ENCODE measurements at places on chromosomes 13 and 19. TPM values are rescaled to one million over a fixed set of nuclear protein-coding genes. Genes with fewer than 3 reads are reported as not detected.

Gene GZMM
- polyA plus RNA-seq, result 0.76 TPM

Gene PCID2
- 84.7 TPM for polyA plus RNA-seq

Gene ERICH4
- 0.44 TPM for polyA plus RNA-seq

Gene OR7C1
- polyA plus RNA-seq, result 0.10 TPM

- DNase-seq, result no peak
Measured at GRCh38 chr13:24203811-24204210, 43.3 kb downstream of the SPATA13 start.

GRCh38 chr19:15194938-15195337, 5.9 kb downstream of the NOTCH3 start:
- DNase-seq, result no peak

GRCh38 chr13:97308735-97309429, 86.7 kb downstream of the MBNL2 start:
- no peak for DNase-seq

DNA sequence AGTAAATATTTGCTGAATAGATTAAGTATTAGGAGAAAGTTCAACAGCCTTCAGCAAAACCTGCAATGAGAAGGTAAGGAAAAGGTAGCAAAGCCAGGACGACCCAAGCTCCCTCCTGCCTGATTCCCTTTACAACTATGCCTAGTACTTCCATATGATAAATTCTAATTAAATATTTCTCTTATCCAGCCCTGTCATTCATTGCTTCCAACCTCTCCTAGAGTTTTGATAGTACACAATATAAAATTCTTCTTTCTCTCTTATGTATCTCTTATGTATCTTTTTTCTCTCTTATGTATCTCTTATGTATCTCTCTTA, 187.2 kb downstream of the DCT start:
- DNase-seq, result no peak

GRCh38 chr19:48419158-48419920, 25.9 kb downstream of the GRIN2D start:
- DNase-seq, result no peak

- DNase-seq, result no peak
Measured at GRCh38 chr13:26540334-26540733, 17.1 kb upstream of the WASF3 start.

DNA sequence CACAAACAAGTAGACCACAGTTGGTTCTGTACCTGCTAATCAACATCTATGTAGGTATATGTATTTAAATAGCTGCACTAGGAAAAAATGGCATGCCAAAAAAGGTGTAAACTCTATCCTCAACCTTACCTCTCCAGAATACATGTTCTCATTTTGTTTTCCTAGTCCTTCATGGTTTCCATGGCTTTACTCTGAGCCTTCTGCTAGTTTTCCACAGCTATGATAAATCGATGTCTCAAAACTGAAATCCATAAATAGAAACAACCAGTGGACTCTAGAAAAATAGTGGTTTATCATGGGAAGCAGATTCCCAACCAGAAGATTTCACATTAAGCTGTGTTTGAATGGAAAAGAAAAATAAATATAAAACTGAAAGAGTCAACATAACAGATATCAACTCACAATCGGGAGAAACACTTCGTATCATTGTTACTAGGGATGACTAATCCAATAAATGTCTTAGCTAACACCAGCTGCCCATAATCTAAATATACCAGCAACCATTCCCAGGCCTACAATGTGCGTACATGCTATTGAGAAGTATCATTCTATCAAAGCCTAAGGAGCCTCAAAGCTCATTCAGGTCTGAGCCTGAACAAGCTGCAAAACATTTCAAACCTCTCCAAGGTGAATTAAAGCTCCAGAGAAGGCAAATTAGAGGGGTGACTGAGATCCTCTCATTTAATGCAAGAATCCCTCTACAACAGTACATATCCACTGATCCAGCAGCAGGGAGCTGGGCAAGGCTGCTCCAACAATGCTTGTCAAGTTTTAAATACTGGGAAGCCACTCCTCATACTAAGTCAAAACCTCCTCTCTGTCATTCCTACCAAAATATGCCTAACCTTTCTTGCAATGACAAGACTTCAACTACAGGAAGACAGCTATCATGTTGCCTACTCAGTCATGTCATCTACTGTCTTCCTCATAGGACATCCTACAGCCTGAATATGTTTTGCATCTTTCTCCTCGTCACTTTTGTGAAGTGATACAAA, 90.2 kb downstream of the KCTD12 start:
- no peak for DNase-seq

- DNase-seq, result no peak
Measured at GRCh38 chr19:33724021-33724720, 72.5 kb upstream of the KCTD15 start.

DNA sequence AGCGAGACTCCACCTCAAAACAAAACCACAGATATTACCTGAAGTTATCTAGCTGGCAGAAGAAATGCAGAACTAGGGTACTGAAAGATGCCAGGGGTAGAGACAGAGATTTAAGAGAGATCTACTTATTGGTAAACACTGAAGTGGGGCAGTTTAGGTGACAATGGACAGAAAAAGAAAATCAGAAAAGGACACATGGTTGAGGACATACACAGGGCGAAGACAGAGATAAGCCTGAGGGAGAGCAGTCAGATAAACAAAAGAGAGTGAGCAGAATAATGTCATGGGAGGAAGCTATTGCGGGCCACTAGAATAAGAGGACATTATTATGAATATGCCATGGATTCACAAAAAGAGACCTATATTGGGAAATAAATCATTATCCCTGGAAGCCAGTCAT, 3.3 kb downstream of the NEK5 start:
- no peak for DNase-seq

DNA sequence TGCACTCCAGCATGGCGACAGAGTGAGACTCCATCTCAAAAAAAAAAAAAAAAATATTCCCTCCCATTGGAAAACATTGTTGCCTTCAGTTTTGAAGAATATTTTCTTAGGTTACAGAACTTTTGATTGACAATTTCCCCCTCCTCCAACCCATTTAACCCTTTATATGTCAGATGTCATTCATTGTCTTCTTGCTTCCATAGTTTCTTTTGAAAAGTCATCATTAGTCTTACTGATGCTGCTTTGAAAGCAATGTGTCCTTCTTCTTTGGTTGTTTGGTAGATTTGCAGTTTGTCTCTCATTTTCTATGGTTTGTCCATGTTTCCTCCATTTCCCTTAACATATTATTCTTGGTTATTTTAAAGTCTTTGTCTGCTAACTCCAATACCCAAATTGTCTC, 25.4 kb downstream of the ZNF558 start:
- DNase-seq, result no peak

GRCh38 chr13:76958841-76959432, 10.6 kb downstream of the ACOD1 start:
- no peak for DNase-seq

DNA sequence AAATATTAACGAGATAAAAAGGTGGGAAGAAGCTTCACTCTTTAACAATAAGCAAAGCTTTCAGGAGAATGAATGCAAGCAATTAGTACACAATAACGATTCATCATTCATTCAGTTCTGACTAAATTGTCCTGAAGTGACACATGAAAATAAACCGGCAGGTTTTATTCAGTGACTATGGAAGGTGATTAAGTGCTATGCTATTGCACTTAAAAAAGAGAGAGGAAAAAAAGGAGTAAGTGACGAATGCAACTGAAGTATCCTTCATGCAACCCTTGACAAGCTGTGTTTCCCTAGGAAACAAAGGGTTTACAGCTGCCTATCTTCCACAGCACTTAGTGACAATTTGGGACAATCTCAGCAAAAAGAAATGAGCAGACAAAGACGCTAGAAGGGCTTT, 1.4 kb downstream of the LIG4 start:
- no peak for DNase-seq

GRCh38 chr19:14467816-14468215, 7.3 kb downstream of the PTGER1 start:
- no peak for DNase-seq

GRCh38 chr19:1854039-1854541, 5.8 kb upstream of the REXO1 start:
- no peak for DNase-seq

- no peak for DNase-seq
Measured at GRCh38 chr13:21022056-21022979, 39.1 kb downstream of the LATS2 start.

DNA sequence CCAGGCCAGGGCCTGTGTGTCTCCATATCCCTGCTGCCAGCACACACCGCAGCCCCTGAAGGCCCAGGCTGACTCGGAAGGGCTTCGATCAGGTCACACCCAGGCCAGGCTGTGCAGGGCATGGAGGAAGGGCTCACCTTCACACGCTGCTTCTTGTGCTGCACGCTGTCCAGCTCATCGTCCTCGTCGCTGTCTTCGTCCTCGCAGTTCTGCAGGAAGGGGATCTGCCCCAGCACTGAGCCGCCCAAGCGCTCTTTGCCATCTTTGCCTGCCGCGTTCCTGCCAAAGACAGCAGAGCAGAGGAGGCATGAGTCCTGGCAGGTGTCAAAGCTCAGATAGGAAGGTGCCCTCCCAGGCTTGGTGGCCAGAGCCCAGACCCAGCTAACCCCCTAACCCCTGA, 13.7 kb upstream of the PRKD2 start:
- no peak for DNase-seq

GRCh38 chr13:111650626-111651025, 330.2 kb downstream of the TEX29 start:
- DNase-seq, result no peak

DNA sequence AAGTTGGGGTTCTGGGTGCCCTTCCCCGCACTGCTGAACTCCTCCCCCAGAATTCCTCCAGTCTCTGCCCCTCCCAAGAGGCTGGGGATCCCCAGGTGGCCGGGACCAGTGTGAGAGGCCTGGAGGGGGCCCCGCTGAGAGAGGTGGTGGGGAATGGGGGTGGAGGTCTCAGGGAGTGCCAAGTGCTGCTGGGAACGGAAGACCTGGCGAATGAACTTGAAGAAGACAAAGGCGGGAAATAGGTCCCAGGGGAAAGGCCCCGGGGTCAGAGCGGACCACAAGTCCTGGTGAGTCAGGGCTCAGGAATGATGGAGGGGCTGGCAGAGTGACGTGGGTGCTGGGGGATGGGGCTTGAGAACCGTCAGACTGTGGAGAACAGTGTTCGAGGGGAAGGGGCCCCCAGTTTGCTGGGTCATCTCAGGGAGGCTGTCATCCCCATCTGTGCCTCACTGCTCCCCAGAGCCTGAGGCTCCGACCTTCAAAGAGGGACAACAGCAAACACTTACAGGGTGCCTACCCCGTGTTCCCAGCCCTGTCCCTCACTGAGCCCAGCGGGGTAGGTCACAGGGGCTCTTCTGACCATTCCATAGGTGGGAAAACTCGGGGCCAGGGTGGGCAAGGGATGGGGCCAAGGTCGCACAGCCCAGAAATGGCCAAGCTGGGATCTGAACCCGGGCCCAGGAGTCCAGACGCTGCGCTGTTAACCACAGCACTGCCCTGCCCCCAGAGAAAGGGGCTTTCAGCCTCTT, 16.0 kb upstream of the SEMA6B start:
- no peak for DNase-seq

- DNase-seq, result no peak
Measured at GRCh38 chr13:92355213-92355612, 871.4 kb upstream of the GPC6 start.

GRCh38 chr13:66926200-66926850, 303.8 kb downstream of the PCDH9 start:
- DNase-seq, result no peak
